ENCODE measurements at places on chromosomes 1 and 21.
A peak's percentile ranks its signal among the peaks of the same experiment; 100 is the strongest.

- no peak for DNase-seq
Measured at GRCh38 chr1:182304218-182304617, 87.4 kb downstream of the GLUL start.

DNA sequence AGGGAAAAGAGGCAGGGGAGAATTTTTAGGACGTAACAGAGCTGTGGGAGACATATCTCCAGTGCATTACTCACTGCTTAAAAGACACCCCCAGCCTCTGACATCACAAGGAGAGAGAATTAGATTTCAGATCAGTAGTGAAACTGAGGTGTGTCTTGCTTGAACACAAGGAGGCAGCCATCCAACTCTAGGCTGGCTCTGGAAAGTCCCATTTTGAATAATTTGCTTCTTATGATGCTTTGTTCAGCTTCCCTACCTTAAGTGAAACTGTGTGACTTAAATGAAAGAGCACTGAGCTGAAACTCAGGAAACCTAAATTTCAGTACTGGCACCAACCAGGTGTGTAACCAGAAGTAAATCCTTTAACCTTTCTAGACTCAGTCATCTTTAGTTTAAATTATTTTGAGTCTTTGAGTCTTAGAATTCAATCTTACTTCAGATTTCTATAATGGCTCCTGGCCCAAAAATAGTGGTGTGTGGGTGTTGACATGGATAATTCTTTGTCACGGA lies 251.6 kb upstream of the SGIP1 start:
- peak; percentile 54 for DNase-seq

DNA sequence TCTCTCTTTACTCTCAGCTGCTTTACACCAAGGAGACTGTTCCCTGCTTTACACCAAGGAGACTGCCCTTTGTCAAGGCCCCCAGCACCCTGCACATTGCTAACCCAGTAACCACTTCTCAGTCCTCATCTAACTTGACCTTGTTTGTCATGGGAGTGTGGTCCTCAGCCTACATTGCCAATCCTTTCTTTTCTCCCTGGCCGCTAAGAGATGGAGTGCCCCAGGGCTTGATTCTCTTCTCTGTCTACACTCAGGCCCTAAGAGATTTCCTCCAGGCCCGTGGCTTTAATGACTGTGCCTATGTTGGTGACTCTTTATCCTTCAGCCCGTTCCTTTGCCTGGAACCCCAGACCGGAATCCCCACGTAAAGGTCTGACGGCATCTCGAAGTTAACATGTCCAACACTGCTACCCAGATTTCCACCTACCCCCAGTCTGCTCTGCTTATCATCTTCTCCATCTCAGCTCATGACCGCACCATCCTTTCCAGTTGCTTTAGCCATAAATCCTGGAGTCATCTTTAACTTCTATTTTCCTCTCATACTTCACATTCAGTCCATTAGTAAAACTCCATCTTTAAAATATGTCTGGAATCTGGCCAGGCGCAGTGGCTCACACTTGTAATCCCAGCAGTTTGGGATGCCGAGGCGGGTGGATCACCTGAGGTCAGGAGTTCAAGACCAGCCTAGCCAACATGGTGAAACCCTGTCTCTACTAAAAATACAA lies 9.5 kb upstream of the SEMA4A start:
- no peak for DNase-seq

- DNase-seq: peak; percentile 43
Measured at GRCh38 chr1:200905411-200906052, 10.8 kb downstream of the INAVA start.

DNA sequence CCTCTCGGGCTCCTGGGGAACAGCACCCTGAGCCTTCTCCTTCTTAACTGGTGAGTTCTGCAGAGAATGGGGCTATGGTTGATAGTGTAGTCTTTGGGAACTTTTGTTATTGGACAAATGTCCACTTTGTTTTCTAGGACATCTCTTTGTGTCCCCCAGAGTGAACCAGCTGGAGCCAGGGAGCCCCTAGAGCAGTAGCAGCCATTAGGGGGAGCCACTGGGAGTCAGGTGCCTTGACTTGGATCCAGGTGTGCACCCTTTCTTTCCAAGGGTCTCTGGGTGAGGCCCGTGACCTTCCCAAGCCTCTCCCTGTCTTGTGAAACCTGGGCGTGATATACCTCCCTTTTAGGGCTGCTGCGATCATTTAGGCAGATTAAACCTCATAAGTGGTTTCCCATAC lies 36.9 kb downstream of the ABCG1 start:
- no peak for DNase-seq
